Left kidney (tissue), 8 donors: ENCODE measurements at places on chromosomes 5 and 9. TPM values are rescaled to one million over a fixed set of nuclear protein-coding genes. Genes with fewer than 3 reads are reported as not detected.

OSTF1 gene
- 23.4 TPM for polyA plus RNA-seq

CIZ1 gene
- polyA plus RNA-seq: 139 TPM

- DNase-seq: no peak
These were observed 40.7 kb downstream of the TRIP13 start for GRCh38 chr5:933251-933861.

DNA sequence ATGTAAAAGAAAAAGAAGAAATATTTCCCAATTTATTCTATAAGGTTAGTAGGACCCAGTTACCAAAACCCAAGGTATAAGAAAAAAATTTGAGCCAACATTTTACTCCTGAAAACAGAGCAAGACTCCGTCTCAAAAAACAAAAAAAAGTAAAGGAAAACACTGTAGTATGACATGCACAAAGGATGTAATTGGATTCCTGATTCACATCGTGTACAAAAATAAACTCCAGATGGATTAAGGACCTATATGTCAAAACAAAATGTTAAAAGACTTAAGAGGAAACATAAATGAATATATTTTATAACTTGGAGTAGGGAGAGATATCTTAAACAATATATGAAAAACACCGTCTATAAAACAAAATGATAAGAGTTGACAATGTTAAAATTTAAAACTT lies 13.8 kb downstream of the PHYKPL start:
- DNase-seq: no peak

PPP3R2 gene
- polyA plus RNA-seq: not detected

- no peak for DNase-seq
These were observed 75.5 kb downstream of the GPR21 start for GRCh38 chr9:123108976-123109375.

DNA sequence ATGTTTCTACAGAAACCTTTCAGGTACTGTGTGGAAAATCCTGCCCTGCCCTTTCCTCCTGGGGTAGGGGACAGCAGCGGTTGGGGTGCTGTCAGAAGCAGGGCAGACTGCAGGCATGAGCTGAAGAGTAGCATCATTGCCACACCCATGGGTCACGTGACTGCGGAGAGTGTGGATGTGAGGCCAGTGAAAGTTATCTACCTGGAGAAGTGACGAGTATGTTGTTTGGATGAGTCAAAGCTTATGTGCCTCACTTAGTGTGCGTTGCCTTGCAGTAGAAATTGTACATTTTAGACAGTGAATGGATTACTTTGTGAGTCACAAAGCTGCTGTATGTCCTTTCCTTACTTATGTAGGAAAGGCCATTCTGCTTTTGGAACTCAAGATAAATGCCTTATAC lies 21.7 kb upstream of the ACTBL2 start:
- DNase-seq: no peak

NEUROG1 gene
- not detected for polyA plus RNA-seq

GRCh38 chr5:66769839-66770617 lies 173.8 kb downstream of the MAST4 start:
- no peak for DNase-seq
